MM.1S (cell line): ENCODE measurements at places on chromosomes 3 and 15.

DNA sequence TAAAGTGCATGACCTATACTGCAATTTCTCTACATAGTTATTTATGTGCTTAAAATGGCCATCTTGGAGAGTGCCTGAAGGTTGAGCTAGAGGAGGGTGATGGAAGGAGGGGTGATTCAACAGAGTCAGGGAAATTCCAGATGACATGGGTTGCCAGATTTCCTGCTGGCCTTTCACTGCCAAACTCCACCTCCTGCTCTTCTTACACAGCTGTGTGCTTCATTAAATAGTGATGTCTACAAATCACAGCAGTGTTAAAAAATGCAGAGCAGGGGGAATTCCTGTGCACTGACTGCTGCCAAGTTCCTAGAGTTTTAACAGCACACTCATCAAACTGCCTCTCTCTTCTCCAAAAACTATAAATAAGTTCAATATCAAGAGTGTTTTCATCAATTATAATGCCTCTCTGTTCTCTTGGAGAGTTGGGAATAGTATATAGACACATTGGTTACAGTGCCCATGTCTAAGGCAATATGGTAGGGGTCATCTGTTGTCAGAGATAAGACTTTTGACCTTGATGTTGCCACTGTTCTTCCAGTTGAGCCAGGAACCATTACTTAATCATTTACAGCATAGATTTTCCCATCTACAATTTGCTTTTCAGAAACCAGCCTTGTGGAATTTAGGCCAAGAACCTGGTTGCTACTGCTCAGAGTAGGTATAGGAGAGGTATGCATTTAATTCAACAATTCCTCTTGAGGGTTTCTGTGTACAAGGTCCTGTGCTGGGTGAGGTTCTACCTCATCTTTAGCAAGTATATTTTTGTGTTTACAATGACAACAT, 79.6 kb downstream of the TP63 start:
- no peak overlapping the region for H3K4me3 ChIP-seq
- H3K36me3 ChIP-seq: no peaks in the 10 kb centered on the region
- no peak for DNase-seq
- no peak overlapping the region for H3K27ac ChIP-seq

DNA sequence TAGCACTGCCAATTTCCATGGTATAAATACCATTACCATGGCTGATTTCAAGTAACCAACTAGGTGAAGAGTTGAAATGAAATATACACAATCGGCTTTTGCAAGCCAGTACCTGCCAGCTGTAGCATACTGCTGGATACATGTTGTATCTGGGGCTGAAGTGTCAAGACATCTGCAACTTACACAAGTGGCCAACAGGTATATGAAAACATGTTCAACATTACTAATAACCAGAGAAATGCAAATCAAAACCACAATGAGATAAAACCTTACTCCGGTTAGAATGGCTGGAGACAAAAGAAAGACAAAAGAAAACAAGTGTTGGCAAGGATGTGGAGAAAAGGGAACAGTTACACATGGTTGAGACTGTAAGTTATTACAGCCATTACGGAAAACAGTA, 11.6 kb downstream of the ATOSA start:
- H3K36me3 ChIP-seq: peaks cover 33% of the 10 kb centered on the region
- no peak overlapping the region for H3K4me3 ChIP-seq

GRCh38 chr15:77578641-77579372, 53.9 kb downstream of the LINGO1 start:
- peaks cover 13% of the 10 kb centered on the region for H3K27me3 ChIP-seq
- no peak overlapping the region for H3K27ac ChIP-seq
- H3K36me3 ChIP-seq: no peaks in the 10 kb centered on the region
- H3K4me3 ChIP-seq: no peak overlapping the region
- H3K4me1 ChIP-seq: no peaks in the 10 kb centered on the region

DNA sequence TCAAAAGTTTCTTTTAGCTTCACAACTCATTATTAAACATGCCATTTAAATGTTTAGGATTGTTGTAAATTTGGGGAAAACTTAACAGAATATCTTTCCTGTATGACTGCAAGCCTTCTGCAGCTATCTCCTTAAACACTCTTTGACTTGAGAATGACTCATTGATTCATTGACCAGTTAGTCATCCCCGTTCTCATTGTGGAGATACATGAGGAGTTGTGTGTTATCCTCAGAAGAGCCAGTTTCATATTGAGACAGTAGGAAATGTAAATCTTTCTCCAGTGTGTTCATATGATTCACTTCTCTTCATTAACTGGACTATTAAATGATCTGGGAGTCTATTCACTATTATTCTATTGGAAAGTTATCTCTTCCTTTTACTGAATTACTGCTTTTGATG, 83.0 kb downstream of the CRYGS start:
- no peak overlapping the region for H3K4me3 ChIP-seq
- no peaks in the 10 kb centered on the region for H3K4me1 ChIP-seq
- no peak overlapping the region for H3K27ac ChIP-seq
- no peaks in the 10 kb centered on the region for H3K27me3 ChIP-seq

- no peaks in the 10 kb centered on the region for H3K36me3 ChIP-seq
- H3K4me3 ChIP-seq: peak within 1 kb of the TSS; percentile 82
Measured at GRCh38 chr15:100918690-100919480, at the start of gene LRRK1. Gene LRRK1 (plus strand): TSS chr15:100919357. CDS start chr15:100924633, 5,276 bp downstream.

DNA sequence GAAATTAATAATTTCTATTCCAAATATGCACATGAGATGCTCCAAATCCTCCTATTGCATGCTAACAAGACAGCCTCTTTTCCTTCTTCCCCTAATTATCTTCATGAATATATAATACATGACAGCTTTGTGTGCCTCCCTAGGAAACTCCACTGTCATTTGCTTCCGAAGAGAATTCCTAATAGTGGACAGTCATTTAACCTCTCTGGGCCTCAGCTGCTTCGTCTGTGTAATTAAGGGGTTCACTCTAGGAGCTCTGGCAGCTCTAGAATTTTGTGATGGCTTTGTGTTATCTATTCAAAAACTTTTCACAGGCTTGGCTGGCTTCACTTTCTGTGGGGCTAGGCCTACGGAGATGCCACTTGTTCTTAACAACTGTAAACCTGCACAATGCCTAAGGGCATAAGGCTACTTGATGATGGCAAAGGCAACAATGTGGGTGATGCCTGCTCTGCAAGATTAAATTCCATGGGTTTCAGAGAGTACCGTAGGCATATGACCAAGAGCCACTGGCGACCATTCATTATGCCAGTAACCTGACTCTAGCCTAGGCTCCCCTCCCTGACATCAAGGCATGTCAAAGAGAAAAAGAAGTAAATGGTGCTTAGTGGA, 333.8 kb upstream of the UMPS start:
- no peak overlapping the region for H3K4me3 ChIP-seq
- H3K36me3 ChIP-seq: no peaks in the 10 kb centered on the region
- no peak overlapping the region for H3K27ac ChIP-seq
- no peak for DNase-seq

DNA sequence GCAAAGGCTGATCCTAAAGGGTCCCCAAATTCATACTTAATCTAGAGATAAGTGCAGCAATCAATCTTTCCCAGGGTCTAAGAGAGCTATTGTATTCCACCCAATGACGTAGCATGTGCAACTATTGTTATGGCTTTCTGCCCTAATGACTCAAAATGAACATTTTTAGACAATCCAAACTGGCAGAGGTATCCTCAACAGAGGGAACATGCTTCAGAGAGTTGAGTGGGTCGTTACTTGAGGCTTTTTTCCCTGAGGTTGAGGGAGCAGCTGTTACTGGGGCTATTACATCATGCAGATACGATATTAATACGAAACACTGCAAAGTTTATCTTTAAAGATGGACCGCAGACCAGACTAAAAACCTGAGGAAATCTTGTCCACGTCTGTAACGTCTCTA, 278.3 kb upstream of the WNT5A start:
- no peaks in the 10 kb centered on the region for H3K27me3 ChIP-seq
- DNase-seq: no peak
- H3K36me3 ChIP-seq: no peaks in the 10 kb centered on the region

GRCh38 chr15:75061272-75061671, 37.9 kb downstream of the PPCDC start:
- no peak overlapping the region for H3K4me3 ChIP-seq
- peak overlapping the region; percentile 68; the same call in 1 of the 2 replicates for H3K27ac ChIP-seq

- DNase-seq: no peak
- no peak overlapping the region for H3K27ac ChIP-seq
- H3K36me3 ChIP-seq: peaks cover 15% of the 10 kb centered on the region; the same call in 1 of the 2 replicates
- no peaks in the 10 kb centered on the region for H3K4me1 ChIP-seq
- no peaks in the 10 kb centered on the region for H3K27me3 ChIP-seq
Measured at GRCh38 chr3:152302521-152303021, 33.8 kb downstream of the MBNL1 start.

- H3K4me3 ChIP-seq: no peak overlapping the region
- H3K27ac ChIP-seq: no peak overlapping the region
- peaks cover 35% of the 10 kb centered on the region for H3K4me1 ChIP-seq
- no peaks in the 10 kb centered on the region for H3K27me3 ChIP-seq
Measured at GRCh38 chr15:100934166-100934565, 15.0 kb downstream of the LRRK1 start.

DNA sequence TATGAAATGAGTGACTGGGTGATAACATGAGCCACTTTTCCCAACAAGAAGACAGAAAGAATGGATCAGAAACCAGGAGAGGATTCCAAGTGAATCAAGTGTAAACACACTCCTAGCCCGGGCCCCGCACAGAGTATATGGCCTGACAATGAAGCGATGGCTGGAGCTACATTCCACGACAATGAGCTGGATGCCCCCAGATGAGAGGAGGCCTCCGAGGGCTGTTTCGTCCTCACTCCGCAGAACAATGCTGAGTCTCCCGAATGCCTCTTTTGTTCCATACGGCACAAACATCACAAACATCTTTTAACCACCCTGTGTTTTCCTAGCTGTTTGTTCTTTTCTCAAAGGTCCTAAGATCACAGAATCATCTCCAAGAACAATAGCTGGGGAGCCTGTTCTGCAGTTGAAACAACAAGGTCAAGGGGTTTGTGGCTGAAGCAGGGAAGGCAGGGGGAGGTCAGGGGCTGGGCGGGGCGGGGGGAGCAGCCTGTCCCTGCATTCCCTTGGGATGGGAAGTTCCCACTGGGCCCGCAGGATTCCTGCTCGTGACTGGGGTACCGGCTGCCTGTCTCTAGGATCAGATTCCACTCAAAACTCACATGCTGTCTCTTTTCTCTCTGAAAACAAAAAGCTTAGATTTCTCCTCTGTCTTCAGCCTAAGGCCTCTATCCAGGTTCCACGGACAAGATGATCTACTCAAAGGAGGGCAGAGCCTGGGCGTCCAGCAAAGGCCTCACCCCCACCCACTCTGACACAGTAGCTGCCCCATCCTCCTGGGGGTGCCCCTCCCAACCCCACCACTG, 151.3 kb downstream of the XXYLT1 start:
- no peaks in the 10 kb centered on the region for H3K4me1 ChIP-seq
- no peak for DNase-seq
- no peak overlapping the region for H3K27ac ChIP-seq
- no peak overlapping the region for H3K4me3 ChIP-seq

DNA sequence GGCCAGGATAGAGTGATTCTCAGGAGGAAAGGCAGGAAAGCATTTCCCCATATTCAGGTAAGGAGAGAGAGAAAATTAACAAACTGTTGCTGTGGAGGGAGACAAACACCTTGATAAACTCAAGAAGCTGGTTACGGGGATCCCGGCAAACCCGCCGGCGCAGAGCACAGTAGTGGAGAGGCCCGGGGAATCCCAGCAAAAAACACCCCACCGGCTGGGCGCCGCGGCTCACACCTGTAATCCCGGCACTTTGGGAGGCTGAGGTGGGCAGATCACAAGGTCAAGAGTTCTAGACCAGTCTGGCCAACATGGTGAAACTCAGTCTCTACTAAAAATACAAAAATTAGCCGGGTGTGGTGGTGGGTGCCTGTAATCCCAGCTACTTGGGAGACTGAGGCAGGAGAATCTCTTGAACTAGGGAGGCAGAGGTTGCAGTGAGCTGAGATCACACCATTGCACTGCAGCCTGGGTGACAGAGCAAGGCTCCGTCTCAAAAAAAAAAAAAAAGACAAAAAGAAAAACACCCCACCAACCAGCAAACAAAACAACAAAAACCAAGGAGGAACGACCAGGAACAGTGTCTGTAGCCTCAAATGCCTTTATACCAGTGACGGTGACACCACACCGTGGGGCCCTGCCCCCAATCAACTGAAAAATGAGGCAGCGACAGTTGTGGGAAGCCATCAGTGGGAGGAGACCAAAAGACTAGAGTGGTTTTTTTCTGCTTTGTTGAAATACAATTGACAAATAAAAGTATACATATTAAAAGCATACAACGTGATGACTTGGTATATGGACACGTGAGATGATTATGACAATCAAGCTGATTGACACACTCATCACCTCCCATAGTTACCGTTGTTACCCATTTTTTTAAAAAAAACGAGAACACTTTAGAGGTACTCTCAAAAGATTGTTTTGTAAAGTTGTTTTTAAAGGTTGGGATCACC, 40.2 kb upstream of the IDH2 start:
- no peaks in the 10 kb centered on the region for H3K27me3 ChIP-seq
- no peaks in the 10 kb centered on the region for H3K36me3 ChIP-seq
- H3K27ac ChIP-seq: no peak overlapping the region

DNA sequence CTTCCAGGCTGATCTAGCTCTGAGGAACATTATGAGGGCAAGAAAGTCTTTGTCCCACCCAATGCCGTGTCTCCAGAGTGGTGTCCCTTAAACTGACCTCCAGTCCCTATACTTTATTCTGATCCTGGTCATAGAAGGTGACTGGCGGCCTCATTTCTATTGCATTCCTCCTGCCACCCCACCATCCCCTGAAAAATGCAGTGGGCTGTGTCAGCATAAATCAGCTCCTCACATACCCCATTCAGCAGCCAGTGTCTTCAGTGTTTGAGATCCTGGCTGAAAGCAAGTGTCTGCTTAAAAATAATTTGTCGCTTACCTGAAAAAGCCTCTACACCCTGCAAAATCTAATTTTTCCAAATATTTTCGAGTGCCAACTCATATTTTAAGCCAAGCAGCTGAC, 346.1 kb downstream of the FEZF2 start:
- H3K36me3 ChIP-seq: no peaks in the 10 kb centered on the region
- no peak overlapping the region for H3K27ac ChIP-seq
- no peaks in the 10 kb centered on the region for H3K4me1 ChIP-seq
- H3K27me3 ChIP-seq: no peaks in the 10 kb centered on the region
- no peak overlapping the region for H3K4me3 ChIP-seq

DNA sequence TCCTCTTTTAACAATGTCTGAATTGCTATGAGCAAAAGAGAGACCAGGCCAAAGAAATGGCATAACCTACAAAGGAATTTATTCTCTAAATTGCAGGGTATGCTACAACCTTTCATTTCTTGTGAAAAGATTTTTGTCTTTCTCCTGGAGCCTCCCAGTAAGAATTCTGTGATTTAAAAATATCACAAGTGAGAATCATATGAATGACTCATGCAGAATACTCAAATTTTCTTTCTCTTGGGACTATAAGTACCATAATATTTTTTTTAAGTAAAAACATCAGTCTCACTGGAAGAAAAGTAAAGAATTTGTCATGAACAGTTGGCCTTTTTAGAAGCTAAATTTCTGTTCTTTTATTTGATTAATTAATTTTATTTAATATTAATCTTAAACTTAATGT, 26.3 kb downstream of the SYNPR start:
- H3K4me3 ChIP-seq: no peak overlapping the region
- no peaks in the 10 kb centered on the region for H3K27me3 ChIP-seq
- H3K36me3 ChIP-seq: no peaks in the 10 kb centered on the region
- no peak for DNase-seq

GRCh38 chr3:188663839-188664238, 507.9 kb upstream of the TPRG1 start:
- no peak overlapping the region for H3K4me3 ChIP-seq
- no peak for DNase-seq

- H3K27me3 ChIP-seq: no peaks in the 10 kb centered on the region
- no peak overlapping the region for H3K4me3 ChIP-seq
- peaks cover 26% of the 10 kb centered on the region for H3K4me1 ChIP-seq
- H3K36me3 ChIP-seq: no peaks in the 10 kb centered on the region
- no peak overlapping the region for H3K27ac ChIP-seq
Measured at GRCh38 chr15:85947936-85948335, 131.7 kb upstream of the AGBL1 start.
